Ureter (tissue), 1 donor: ENCODE measurements at places on chromosomes 11 and 22. TPM values are rescaled to one million over a fixed set of nuclear protein-coding genes. Genes with fewer than 3 reads are reported as not detected.

Gene CD248
- 49.2 TPM for total RNA-seq

Gene EMID1
- 2.4 TPM for total RNA-seq

Gene PGA4
- not detected for total RNA-seq

Gene KCNQ1
- total RNA-seq: 63.0 TPM

Gene SYCE3
- total RNA-seq: not detected

Gene GPR83
- not detected for total RNA-seq

GRCh38 chr11:44275241-44275640, 34.7 kb downstream of the ALX4 start:
- no peak for DNase-seq

GRCh38 chr11:93820847-93821246, 29.6 kb downstream of the VSTM5 start:
- DNase-seq: no peak

- no peak for DNase-seq
Measured at GRCh38 chr11:118705111-118705741, 25.8 kb upstream of the TREH start.

GRCh38 chr11:62295504-62295903, 3.4 kb downstream of the SCGB1D4 start:
- no peak for DNase-seq

DNA sequence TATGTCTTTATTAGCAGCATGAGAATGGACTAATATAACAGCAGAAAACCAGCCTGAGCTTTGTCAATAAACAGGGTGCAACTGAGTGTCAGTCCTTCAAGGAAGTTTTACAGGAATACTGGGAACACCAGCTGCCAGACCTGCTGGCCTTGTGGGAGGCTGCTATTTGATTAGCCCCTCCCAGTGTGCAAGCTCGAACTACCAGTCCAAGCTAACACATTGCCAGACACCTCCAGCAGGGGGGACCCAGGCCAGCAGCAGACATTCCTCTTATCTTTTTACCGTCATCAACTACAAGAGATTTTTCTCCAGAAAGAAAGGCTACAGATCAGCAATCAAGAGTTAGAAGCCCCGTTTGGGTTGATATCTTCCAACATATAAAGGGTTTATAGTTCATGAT, 942.8 kb upstream of the TENM4 start:
- no peak for DNase-seq

GRCh38 chr11:122344215-122344614, 228.2 kb upstream of the BLID start:
- no peak for DNase-seq

GRCh38 chr11:102420547-102420946, 32.0 kb downstream of the TMEM123 start:
- no peak for DNase-seq

DNA sequence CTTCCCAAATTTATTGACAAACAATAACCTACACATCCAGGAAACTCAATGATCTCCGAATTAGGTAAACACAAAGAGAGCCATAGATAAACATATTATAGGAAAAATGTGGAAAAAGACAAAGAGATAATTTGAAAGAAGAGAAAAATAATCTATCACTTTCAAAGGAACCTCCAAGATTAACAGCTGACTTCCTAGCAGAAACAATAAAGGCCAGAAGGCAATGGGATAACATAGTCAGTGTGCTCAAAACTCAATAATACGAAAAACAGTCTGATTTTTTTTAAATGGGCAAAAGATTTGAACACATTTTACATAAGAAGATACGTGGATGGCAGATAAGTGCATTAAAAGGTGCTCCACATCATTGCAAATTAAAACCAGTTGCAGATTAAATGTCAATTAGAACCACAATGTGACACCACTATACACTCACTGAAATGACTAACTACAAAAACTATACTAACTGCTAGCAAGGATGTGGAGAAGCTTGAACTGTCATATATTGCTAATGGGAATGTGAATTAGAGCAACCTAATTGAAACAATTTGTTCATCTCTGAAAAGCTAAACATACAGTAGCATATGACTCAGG, 300.4 kb downstream of the TMEM135 start:
- no peak for DNase-seq

- no peak for DNase-seq
Measured at GRCh38 chr11:119974467-119974866, 163.4 kb downstream of the TRIM29 start.

- no peak for DNase-seq
Measured at GRCh38 chr11:32432565-32432964, 2.8 kb downstream of the WT1 start.

- DNase-seq: no peak
Measured at GRCh38 chr11:21484039-21484438, 708.8 kb upstream of the ANO5 start.

DNA sequence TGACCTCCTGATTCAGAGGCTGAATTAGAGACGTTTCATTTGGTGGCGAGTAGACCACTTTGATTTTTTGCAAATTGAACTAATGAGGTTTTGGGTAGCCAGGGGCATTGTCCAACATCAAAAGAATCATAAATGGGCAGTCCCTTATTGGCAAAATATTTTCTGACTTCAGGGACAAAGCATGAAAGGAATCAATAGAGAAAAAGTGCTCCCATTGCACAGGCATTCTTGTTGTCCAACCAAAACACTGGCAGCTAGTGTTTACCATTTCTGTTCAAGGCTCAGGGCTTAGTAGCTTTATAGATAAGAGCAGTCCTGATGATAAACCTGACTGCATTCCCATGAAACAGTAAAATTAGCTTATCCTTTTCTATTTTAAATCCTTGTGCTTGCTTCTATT, 6.4 kb upstream of the CARD16 start:
- DNase-seq: no peak

DNA sequence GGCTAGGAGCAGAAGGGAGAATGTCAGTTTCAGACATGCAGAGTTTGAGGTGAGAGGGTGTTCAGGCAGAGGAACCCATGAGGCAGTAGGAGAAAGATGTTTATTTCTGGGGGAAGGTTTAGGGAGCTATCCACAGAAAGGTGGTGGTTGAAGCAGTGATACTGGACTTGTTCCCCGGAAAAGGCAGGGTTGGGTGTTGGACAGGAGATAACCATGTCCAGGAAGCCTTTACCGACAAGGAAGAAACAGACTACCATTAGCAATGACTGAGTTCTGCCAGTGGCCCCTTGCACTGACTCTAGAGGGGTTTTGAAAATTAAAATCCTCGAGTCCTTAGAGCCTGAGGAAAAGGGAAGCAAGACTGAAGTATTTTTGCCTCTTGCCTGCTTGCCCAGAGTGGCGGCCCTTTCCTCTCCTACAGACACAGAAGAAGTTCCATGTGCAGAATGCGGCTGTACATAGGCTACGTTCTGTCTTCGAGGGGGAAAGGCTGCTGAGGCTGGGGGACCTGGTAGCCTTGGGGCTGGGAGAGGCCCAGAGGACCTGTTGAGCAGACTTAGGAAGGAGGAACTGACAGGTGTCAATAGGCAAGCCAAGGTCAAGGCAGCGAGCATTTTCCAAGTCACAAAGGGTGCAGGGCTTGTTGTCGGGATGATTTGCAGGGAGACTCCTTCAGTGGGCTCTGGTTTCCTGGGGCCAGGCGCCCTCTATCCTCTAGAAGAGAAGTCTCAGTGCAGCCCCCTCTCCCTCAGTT, 146.7 kb downstream of the LDLRAD3 start:
- DNase-seq: no peak

- DNase-seq: no peak
Measured at GRCh38 chr11:27241311-27242122, 121.5 kb downstream of the CCDC34 start.
